ENCODE measurements at places on chromosomes 16 and 17.

- DNase-seq, result no peak
Measured at GRCh38 chr16:73212431-73212830, 164.5 kb upstream of the ZFHX3 start.

DNA sequence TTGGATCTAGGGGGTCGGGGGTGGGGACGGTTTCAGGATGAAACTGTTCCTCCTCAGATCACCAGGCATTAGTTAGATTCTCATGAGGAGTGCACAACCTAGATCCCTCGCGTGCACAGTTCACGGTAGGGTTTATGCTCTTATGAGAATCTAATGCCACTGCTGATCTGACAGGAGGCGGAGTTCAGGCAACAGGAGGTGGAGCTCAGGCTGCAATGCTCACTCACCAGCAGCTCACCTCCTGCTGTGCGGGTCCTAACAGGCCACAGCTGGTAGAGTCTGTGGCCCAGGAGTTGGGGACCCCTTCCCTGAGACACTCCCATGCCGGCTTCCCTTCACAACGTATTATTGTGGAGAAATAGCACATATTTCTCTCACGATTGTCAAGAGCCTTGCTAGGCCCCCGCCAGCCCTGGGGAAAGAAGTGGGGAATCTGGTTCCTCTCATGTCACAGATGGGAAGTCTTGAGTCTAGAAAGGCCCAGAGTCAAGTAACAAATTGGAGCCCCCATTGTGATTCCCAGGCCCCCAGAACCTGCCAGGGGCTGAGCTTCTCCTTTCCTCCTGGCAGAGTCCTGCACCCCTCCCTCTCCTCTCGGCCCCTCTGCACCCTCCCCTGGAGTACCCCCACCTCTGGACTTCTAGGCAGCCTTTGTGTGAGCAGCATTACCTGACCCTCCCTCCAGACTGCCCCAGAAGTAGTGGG is 6.1 kb upstream of the KRT14 start:
- no peak for DNase-seq

DNA sequence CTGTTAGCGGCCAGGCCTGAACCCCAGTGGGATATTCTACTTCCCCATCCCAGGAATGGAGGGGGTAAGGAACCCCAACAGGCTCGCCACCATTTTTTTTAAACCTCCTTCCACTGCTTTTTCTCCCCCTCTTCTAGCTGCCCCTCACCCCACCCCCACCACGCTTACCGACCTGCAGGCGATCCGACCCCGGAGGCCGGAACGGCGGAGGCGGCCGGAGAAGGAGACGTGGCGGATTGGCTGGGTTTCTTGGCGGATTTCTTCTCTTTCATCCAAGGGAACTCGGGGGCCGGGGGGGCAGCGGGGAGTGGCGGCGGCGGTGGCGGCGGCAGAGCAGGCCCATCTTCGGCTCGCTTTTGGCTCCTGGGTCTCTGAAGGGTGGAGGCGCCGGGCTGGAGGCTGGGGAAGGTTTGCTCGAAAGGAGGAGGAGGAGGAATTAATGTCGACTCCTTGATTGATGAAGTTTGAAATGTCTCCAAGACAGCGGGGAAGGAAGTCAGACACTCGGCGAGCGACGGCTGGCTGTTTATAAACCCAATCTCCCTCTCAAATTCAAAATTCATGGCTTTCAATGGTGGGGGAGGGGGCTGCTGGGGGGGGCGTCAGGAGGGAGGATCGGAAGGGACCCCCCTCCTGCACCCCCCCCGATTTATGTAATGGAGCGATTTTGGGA is 424 bp downstream of the HOXB2 start:
- DNase-seq, result no peak

- no peak for DNase-seq
Measured at GRCh38 chr17:51765282-51766135, 393.0 kb downstream of the CA10 start.

GRCh38 chr17:19558946-19559345 is 25.3 kb downstream of the SLC47A1 start:
- DNase-seq, result no peak

Data from skeletal muscle cell (primary cell).